ENCODE measurements at places on chromosomes 2 and 18.

- peak; percentile 34 for DNase-seq
Observed at GRCh38 chr2:212953170-212953920, 198.1 kb downstream of the IKZF2 start.

GRCh38 chr18:58359218-58359617, 269.7 kb downstream of the ALPK2 start:
- no peak for DNase-seq

GRCh38 chr2:238101891-238102841, 2.0 kb downstream of the ESPNL start:
- no peak for DNase-seq

DNA sequence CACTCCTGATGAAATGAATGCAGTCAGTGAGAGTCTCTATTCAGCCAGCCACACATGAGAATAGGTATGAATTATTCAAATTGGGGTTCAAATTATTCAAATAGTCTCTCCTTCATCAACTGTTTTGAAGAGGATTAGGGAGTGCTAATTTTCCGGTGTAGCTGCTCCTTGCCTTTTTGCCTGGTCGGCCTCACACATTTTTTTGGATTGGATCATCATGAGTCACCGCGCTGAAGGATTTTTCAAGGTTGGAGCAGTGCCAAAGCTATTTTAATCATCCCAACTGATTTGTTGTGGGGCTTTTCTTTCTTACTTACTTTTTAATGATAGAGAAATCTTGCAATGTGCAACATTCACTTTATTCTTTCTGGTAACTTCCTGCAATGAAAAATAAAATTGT, 2.4 kb upstream of the DTNA start:
- DNase-seq, result peak; percentile 91

DNA sequence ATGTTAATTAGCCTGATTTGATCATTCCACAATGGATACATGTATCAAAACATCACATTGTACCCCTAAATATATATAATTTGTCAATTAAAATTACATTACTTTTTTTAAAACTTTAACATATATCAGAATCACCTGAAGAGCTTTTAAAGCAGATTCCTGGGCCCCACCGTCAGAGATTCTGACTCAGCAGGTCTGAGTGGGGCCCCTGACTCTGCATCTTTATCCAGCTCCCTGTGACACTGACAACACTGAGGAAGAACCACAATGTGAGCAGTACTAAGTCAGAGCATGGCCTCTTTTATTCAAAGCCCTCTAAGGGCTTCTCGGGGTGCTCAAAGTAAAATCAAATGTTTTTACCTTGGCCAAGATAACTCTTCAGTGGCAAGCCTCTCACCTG, 9.7 kb downstream of the KIDINS220 start:
- no peak for DNase-seq

GRCh38 chr18:79848579-79849327, 51.0 kb downstream of the KCNG2 start:
- peak; percentile 17 for DNase-seq

GRCh38 chr18:50397023-50397422, 22.2 kb downstream of the SKA1 start:
- no peak for DNase-seq

GRCh38 chr2:230714136-230714480, 1.5 kb downstream of the CAB39 start:
- DNase-seq, result no peak

- DNase-seq, result peak; percentile 14
Observed at GRCh38 chr2:239778042-239778851, 246.9 kb downstream of the NDUFA10 start.

- no peak for DNase-seq
Observed at GRCh38 chr2:221322741-221323140, 249.4 kb downstream of the EPHA4 start.

DNA sequence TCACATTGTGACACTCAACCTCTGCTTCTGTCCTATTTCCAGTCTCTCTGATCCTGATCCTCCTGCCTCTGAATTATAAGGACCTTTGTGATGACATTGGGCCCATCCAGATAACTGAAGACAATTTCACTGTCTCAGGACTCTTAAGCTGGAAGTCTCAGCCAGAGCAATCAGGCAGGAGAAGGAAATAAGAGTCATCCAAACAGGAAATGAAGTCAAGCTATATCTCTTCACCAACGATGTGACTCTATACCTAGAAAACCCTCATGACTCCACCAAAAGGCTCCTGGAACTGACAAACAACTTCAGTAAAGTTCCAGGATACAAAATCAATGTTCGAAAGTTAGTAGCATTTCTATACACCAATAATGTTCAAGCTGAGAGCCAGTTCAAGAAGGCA, 29.3 kb upstream of the TWIST2 start:
- DNase-seq, result no peak

DNA sequence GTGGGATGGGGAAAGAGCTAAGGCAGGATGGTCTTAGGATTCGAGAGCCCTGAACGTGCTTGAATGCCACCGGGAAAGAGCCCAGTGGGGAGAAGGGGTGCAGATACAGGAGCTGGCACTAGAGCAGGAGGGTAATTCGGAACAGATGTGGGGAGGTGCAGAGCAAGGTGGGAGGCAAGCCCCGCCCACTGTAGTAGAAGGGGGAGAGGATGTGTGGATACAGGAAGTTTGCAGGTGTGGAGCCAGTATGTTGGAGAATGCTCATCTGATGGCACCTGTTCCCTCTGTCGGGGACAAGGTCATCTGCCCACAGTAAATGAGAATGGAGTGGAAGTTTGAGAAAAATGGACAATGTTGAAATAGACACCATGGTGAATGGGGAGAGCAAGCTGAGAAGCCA, 28.8 kb downstream of the CHST10 start:
- no peak for DNase-seq

- DNase-seq, result peak; percentile 48
Observed at GRCh38 chr2:108619925-108620620, 85.8 kb downstream of the LIMS1 start.

GRCh38 chr2:58667137-58667774, 426.1 kb upstream of the FANCL start:
- no peak for DNase-seq

DNA sequence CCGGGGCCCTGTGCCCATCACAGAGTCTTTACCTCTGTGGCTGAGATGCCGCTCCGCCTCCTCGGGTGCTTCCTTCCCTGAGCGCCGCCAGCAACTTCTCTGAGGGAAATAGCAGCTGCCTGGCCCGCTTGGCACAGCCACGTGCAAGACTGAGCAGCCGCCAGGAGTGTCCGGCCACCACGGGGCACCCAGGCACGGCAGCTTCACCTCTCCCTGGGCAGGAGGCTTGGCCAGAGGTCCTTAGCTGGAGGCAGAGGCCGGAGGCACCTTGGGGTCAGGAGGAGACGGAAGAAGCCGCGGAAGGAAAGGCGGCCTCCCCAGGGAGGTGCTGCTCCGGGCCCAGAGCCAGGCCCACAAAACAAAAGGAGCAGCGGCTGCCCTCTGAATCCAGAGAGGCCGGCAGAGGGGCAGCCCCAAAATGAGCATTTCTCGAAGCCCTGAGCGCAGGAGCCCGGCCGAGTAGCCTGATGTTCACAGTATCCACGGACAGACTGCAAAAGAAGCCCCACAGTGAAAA, 6.0 kb upstream of the LIMS2 start:
- DNase-seq, result no peak
